ENCODE measurements at places on chromosomes 4 and X.
A peak's percentile ranks its signal among the peaks of the same experiment; 100 is the strongest.

DNA sequence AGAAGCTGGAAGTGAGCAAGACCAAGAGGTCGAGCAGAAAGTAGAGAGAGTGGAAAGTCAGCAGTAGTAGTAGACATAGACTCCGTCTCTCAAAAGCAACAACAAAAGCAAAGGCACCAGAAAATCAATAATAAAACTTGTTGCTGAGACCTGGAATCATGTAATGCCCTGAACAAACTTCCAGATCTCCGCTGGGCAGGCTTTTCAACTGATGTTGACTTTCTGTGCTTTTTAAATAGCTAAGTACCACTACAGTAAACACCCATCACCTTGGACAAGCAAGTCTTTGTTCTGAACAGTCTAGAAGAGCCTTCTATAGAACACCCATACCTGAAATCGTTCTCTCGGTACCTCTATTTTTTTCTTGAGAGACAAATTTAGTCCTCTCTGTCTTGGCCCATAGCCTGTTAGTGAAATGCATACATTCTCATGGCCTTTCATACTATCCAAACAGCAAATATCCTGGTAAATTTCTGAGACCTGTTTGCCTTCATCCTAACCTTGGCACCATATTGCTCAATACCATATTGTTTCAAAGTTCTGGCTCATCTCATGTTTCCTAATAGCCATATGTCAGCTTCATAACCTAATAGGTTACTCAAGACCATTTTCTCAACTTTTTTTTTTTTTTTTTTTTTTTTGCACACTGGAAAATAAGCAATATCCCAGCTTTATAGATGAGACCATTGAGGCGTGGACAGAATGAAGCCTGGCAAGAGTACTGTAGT, 200.6 kb upstream of the RBPJ start:
- no peak for DNase-seq

GRCh38 chrX:56728321-56728720, 722 bp upstream of the NBDY start:
- DNase-seq, result peak; percentile 15

GRCh38 chr4:4994312-4995097, 24.8 kb downstream of the CYTL1 start:
- DNase-seq, result no peak

DNA sequence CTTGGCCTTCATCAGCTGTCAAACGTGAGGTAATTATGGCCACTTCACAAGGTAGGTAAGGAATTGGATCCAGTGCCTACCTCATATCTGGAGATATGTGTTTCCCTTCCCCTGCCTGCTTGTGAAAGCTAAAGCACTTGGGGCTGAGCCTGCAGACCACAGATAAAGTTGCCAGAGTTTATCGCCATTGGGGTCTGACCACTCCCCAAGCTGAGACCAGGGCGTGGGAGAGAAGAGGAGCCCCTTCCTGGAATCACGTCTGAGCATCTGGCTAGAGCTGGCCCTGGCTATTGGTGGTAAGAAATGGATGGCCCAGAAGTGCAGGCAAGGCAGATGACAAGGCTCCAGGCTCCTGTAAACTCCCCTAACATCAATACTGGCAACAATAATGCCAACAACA, 2.7 kb downstream of the ALAS2 start:
- DNase-seq, result no peak

DNA sequence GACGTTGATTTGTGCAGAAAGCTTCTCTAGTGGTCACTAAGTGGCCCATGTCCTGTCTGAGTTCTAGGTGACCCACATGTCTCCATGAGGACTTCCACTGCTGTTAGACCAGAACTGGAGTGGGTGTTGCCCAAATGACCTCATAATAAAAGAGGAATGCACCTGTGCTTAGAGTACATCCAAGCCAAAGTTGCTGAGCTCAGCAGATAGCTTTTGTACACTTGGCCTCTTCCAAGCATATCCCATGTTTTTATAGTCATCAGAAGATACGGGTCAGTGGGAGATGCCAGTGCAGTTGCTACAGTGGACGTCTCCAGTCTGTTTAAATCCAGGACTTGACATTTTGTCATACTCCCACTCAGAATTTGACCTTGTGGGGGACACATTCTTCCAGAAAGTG, 37.6 kb upstream of the WDR1 start:
- no peak for DNase-seq

DNA sequence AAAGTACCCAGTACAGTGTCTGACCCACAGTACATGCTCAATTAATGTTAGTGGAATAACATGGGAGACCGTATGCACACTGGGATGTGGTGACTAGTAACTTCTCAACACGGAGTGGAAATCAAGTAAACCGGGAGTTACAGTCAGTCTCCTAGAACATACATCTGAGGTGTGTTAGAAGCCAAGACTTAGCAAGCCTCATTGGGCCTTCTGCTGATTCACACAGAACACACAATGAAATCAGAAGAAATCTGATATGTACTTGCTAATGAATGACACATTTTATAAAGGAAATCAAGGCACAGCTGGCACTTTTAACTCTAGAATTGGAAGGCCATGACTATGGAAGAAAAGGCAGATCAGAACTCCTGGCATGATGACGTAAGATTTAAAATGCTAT, 13.0 kb downstream of the TRAPPC2 start:
- DNase-seq, result no peak

DNA sequence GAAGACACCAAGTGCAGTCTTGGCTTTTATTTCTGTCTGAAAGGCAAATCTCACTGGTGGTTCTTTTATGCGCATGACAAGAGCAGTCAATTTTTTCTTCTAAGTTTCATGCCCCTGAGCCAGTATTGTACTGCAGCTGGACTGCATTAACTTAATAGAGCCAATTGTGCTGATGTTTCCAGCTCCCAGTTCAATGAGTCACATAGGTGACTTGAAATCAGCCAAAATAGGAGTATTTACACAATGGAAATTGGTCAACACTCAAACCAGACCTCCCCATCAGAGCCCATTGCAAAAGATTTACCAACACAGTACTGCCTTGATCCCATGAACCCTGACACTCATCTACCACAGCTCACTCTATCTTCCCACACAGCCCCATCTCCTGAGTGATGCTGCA, 100.3 kb upstream of the GUCY1A1 start:
- peak; percentile 46 for DNase-seq

GRCh38 chr4:32884198-32884597, 2164.0 kb downstream of the PCDH7 start:
- peak; percentile 22 for DNase-seq

DNA sequence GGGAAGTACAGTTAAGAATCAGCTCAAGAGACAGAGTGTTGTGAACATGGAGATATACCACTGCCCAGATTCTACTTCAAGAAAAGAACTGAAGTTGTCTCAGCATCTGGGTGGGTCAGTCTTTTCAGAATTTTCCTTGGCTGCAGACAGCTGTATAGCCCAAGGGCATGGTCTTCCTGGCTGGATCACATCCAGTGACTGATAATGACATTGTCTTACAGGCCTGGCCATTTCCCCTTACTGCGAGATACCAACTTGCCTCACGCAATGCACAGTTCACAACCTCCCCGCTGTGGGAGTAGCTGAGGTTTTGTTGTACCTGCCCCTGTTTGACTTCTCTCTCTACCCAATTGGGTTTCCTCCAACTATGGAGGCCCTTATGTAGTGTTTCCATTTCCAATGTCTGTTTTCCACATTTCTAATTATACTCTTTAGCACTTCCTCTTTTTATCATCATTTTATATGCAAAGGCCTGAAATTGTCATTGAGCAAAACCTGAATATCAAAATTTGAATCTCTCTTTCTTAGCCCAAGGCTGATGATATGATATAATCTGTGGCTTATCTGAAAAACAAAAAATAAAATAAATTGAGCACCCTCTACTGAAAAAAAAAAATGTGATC, 209.1 kb downstream of the NAF1 start:
- no peak for DNase-seq

- peak; percentile 88 for DNase-seq
Measured at GRCh38 chr4:183142571-183143550, 43.8 kb downstream of the WWC2 start.

DNA sequence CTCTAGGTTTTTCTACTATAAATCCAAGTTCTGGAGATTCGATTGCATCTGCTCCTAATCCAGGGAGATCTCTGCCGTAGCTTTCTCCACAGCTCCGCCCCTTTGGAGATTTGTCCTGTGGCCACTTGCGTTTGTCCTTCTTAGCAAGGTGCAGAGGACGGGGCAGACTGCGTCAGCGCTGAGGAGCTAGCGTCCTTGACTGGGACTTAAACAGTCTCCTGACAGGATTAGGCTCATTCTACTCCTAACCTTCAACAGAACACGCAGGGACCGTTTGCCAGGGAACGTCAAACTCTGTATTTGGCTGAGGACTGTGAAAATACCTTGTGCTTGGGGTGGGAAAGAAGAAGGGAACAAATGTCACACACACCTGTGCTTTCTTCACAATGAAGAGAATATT, 38.6 kb downstream of the SORBS2 start:
- DNase-seq, result no peak

- DNase-seq, result no peak
Measured at GRCh38 chr4:83219344-83220331, 65.0 kb downstream of the COQ2 start.

DNA sequence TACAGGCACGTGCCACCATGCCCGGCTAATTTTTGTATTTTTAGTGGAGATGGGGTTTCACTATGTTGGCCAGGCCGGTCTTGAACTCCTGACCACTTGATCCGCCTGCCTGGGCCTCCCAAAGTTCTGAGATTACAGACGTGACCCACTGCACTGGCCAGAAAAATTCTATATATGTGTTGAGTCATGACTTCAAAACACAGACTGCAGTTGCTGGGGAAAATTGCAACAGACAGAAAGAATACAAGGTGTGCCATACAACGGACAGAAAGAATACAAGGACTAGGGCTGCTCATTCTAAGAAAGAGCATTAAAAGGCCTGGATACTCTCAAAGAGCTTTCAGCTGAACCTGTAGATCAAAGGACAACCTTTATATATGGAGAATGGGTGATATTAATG, 109.6 kb upstream of the ACSL4 start:
- peak; percentile 41 for DNase-seq

DNA sequence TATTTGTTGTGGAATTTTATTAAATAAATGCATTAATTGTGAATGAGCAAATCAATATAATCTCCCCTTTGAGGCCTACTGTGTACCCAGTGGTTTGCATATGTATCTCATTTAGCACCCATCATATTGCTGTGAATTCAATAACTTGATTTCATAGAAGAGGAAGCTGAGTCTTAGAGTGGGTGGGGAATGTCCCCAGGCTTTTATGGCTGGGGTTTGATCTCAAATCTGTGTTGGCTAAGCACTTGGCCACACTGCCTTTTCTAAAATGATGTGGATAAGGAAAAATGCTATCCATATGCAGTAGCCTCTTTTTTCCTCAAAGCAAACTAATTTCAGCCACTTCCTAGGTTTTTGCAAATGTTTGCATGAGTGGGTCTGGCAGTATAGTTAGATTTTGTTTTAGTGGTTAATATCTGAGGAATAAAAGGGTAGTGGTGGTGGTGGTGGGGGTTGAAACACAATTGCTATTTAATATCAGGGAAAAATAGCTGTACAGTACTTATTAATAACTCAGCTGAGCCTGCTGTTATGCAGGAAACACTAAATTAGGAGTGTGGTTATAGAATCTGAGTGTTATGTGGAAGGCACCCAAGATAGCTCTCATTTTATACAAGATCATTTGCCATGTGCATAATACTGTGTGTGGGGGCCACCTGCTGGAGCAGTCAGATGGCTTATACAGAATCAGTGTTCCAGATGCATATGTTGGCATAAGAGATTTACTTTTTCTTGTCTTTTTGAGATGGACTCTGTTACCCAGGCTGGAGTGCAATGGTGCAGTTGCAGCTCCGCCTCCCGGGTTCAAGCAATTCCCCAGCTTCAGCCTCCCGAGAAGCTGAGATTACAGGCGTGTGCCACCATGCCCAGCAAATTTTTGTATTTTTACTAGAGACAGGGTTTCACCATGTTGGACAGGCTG, 108.0 kb downstream of the TMEM131L start:
- peak; percentile 94 for DNase-seq

GRCh38 chr4:10032625-10033024, 11.3 kb upstream of the SLC2A9 start:
- DNase-seq, result peak; percentile 57

Measured in fibroblast of upper back skin (primary cell).